HuH-7 (cell line): ENCODE measurements at places on chromosomes 4 and X.
A peak's percentile ranks its signal among the peaks of the same experiment; 100 is the strongest.

GRCh38 chr4:40316333-40316781 is 18.8 kb upstream of the CHRNA9 start:
- no peak for DNase-seq

- no peak for DNase-seq
Observed at GRCh38 chrX:154785716-154786115, 19.6 kb downstream of the MPP1 start.

GRCh38 chrX:16930392-16930791 is 16.1 kb upstream of the REPS2 start:
- no peak for DNase-seq

GRCh38 chr4:151541389-151542071 is 132.6 kb downstream of the FHIP1A start:
- DNase-seq: no peak

DNA sequence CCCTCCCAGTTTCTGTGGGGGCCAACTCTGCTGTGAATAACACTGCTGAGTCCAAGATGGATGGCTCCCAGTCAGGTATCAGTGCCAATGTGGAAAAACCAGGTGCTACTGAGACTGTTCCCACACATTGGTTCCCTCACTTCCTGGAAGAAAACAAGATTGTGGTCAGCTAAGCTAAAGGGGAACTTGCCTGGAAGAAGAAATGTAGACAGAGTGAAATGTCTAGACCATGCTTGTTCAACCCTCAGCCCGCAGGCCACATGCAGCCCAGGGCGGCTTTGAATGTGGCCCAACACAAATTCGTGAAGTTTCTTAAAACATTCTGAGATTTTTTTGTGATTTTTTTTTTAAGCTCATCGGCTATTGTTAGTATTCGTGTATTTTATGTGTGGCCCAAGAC is 28.6 kb upstream of the UTP14A start:
- no peak for DNase-seq

- no peak for DNase-seq
Observed at GRCh38 chr4:77152421-77152820, 4.6 kb upstream of the CCNG2 start.

- no peak for DNase-seq
Observed at GRCh38 chrX:34238896-34239295, 106.8 kb upstream of the FAM47A start.

DNA sequence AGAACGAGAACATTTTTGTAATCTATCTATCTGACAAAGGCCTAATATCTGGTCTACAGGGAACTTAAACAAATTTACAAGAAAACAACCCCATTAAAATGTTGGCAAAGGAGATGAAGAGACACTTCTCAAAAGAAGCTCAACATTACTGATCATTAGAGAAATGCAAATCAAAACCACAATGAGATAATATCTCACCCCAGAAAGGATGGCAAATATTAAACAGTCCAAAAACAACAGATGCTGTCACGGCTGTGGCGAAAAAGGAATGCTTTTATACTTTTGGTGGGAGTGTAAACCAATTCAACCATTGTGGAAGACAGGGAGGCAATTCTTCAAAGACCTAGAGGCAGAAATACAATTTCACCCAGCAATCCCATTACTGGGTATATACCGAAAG is 2284.8 kb downstream of the ARAP2 start:
- no peak for DNase-seq

GRCh38 chr4:147250062-147250461 is 230.8 kb upstream of the EDNRA start:
- no peak for DNase-seq

GRCh38 chr4:3311489-3312171 is 18.8 kb downstream of the RGS12 start:
- DNase-seq: no peak

DNA sequence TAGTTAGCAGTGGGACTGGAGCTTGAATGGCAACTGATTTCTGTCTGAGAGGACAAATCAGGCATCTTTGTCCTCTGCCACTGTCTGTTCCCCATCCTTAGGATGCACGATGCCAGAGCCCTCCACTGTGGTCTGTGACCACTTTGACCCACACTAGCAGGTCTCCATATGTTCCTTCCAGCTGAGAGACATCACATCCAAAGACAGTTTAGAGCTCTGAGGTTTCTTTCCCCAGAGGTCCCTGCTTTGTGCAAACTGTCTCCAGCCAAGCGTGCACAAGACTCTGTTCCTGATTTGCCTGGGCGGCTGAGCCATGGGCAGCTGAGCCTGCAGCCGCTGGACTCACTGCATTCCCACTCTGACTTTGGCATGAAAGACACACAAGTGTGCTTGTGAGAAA is 98.0 kb downstream of the PTTG2 start:
- no peak for DNase-seq

GRCh38 chr4:154082760-154083535 is 294.1 kb upstream of the SFRP2 start:
- peak; percentile 6 for DNase-seq

DNA sequence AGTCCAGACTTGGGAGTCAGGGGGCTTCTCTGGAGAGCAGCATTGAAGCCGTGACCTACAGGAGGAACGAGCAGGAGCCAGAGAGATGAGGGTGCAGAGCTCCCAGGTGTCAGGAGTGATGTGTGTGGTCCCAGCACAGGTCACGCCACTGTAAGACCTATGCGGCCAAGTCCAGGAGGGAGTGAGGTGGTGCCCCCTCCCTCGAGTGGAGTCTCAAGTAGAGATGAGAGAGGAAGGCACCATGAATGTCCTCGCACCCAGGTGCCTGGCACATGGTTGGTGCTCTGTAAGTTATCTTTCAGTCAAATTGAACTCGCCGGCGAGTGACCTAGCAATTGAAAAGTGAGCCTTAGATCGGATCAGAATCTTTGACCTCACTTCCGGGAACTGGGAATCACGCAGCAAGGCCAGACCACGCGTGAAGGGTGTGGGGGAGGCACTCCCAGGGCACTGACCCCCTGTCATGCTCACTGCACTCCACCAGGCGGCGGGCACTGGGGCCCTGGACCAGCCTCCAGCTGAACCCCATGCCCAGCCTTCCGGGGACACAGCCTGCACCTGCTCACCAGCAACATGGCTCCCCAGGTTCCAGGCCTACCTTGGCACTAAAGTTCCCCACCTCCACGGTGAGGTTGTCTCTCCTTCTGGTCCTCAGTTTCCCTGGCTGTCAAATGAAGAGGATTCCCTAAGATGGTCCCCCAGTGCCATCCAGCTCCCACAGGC is 127.4 kb downstream of the HMX1 start:
- DNase-seq: no peak

DNA sequence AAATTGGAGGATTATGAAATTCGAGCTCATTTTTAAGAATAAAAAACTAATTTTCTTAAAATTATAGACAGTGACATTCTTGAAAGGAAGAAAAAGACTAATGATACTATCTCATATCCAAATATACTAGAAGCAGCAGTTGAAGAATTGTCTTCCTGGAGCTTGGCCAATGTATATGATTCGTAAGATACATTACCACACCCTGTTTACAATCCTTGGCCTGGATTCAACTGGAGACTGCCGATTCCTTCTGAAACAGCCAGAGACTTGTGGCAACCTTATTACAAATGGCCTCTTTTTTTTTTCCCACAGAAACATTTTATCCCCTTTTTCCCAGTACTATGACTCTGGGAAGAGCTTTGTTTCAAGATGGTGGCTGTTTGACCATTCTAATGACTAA is 571.2 kb upstream of the FAT1 start:
- DNase-seq: no peak

DNA sequence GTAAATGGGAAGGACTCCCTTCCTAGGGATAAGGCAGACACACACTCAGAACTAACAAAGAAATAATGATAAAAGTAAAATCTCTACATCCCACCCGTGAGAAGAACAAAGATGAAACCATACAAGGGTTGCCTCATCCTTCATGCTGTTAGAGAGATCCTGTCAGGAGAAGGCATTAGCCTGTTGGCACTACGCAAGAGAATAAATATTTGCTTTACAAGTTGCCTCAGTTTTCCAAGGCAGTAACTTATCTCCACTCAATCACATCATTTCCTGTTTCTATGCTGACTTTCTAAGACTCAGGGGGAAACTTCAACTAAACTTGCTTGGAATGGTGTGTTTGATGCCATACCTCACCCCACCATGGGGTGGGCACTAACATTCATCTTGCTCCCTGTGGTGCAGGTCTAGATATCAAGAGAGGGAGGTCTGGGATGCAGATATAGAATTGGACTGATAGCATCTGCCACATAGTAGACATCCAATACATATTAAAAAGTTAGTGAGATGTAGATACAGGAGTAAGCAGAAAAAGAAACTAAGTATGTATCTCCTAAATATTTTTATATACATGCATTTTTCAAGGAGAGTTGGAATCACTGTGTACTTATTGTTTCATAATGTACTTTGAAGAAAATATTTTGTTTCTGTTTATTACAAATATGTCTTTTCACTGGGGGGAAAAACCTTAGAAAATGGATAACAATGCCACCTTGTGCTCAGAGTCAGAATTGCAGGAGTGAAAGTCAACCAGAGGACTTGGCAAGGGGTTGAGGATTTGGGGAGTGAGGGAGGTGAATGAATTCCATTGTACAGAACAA is 57.2 kb upstream of the BEX4 start:
- DNase-seq: peak; percentile 43

DNA sequence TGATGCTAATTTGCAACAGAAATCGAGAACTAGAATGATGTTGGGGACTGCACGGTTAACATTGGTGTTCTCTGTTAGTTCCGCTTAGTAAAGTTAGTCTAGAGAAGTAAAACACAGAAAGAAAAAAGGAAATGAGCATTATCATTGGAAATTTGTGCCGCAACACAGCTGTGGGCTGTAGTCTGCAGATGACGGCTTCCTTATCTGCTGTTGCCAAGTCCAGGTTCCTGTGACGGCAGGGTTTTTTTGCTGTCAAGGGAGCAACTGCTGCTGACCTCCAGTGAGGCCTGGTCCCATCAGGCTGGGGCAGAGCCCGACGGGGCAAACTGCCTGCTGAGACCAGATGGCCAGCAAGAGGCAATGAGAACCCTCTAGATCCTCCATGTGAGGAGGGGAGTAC is 38.9 kb upstream of the PHEX start:
- DNase-seq: no peak

GRCh38 chr4:15652841-15653240 is 2.3 kb downstream of the FBXL5 start:
- no peak for DNase-seq

DNA sequence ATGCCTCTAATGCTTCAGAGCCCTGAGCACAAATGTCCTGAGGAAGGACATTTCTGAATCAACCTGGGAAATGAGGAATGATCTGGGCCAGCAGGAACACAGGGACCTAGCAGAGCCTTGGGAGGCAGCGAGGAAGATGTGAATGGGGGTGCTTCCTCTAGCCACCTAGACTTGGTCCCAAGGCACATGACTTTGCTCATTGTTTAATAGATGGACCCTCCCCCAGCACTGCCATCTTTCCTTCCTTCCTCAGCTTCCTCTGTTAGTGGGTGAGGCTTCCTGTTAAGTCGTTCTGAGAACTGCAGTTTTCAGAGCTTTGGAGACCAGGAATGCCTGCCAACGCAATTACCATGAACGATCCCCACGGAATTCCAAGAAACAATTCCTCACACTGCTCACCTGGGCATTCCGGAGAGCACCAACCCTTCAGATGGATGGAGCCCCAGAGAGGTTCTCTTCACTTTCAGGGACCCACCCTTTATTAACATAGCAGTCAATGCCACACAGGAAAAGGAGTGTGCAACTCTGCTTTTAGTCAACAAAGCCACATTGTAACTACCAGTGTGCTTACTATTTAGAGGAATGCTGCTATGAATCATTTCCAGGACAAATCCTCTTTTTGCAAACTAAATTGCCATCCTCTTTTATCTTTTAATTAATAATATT is 48.5 kb upstream of the STIM2 start:
- no peak for DNase-seq

DNA sequence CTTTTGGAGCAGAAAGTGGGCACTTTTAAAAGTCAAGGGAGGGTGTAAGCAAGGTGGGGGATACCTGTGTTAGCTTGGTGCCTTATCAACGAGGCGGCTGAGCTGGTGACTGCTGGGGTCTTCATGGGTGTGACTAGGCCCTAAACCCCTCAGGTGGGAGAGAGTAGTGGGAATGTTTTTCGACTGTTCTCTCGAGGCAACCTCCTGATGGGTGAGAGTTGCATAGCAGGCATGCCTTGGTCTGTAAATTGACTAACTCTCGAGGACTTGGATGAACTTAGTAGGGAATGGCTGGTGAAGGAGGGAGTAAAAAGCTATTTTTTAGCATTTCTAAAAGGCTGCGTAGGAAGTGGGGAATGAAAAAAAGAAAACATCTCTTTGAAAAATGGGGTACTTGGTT is 80.0 kb downstream of the ARHGAP10 start:
- DNase-seq: no peak

GRCh38 chr4:94208918-94209317 is 1.3 kb downstream of the SMARCAD1 start:
- no peak for DNase-seq

- DNase-seq: no peak
Observed at GRCh38 chr4:85489273-85489981, 14.5 kb downstream of the ARHGAP24 start.

DNA sequence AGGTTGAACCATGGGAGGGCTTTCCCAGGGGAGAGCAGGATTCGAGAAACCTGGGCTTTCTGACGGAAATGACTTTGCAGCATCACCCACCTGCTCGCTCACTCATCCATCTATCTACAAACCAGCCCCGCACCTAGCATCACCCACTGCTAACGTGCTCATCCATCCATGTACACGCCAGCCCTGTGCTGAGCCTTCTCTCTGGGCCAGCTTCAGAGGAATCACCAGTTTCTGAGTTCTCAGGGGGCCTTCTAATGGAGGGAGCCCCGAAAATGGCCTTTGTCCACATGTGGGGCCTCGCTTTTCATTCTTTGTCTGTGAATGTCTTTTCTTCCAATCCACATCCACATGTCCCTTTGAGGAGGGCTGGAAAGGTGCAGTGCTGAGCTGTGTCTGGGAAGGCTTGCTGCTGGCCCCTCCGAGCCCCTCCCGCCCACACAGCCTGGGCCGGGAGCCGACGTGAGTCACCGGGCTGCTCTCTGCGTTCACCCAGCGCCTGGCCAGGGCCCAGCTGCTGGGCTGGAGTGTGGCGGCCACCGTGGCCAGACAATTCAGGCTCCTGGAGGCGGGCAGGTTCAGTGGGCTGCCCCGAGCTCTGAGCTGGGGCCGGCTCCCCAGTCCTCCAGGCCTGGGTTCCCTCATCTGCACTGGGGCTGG is 14.7 kb downstream of the SORCS2 start:
- no peak for DNase-seq

GRCh38 chr4:3442959-3443749 is 1.4 kb downstream of the HGFAC start:
- peak; percentile 98 for DNase-seq

- DNase-seq: no peak
Observed at GRCh38 chr4:83660578-83660977, 124.7 kb downstream of the GPAT3 start.

GRCh38 chr4:143254491-143255226 is 69.9 kb downstream of the USP38 start:
- DNase-seq: no peak

DNA sequence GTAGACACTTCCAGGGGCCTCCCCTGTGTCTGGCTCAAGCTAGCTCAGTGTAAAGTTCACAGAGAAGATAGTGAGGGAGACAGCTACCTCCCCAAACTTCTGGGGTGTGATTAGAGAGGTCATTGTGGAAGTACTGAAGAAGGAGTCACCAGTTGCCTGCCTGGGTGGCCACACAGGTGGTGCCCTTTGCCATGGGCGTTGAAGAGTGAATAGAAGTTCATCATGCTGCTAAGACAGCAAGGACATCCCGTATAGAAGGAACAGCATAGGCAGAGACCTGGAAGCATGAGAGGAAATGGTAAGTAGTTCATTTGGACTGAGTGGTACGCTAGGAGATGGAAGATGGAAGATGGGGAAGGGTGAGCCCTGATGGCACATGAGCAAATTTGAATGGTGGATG is 110.1 kb downstream of the PJA1 start:
- no peak for DNase-seq
